ENCODE measurements at places on chromosomes 11 and 22.

GRCh38 chr11:76724171-76724768 lies 53.7 kb upstream of the LRRC32 start:
- no peak for DNase-seq

DNA sequence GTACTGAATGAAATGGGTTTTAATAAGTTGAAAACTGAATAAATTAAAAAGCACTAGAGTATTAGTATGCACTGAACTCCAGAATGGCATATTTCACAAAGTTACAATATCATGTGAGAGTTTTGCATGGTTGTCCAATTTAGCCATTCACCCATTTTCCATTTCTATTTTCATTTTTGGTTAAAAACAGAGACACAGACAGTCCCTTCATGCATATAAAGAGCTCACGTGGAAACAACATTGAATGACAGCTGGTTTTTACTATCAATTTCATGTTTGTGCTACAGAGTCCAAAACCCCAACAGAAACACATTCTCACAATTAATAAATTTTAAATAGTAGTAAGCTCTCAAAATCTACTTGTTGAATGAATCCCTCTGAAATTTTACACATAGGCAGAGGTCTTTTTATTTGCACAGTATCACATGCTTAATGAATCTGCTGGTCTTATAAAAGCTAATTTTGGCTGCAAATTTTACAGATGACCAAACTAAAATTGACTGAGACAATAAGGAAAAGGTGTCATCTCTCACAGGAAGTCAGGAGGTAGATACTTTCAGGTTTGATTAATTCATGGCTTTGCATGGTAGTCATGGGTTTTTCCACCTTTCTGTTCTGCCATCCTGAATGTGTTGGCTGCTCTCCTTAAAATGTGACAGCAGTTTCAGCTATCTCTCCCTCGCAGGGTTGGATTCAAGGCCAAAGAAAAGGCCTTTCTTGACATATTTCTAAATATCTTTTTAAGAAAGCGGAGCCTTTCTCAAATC lies 20.6 kb upstream of the DDI1 start:
- no peak for DNase-seq

GRCh38 chr11:29163231-29163630 lies 853.6 kb downstream of the KCNA4 start:
- DNase-seq: no peak

DNA sequence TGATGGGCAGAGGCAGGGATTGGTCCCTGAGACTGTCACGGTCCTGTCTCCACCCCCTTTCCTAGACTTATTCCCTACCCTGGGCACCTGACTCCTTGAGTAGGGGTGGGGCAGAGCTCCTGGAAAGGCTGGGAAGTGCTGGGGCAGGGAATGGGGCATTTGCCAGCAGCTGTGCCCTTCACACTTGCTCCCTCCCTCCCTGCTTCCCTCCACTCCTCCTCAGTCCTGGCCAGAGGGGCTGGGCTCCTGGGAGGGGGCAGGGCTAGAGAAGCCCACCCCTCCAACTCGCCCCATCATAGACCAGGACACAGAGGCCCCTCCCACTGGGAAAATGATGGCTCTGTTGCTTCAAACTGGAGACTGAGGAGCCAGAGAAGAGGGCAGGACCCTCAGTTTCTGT lies 11.6 kb downstream of the SCN2B start:
- DNase-seq: no peak

- peak; percentile 41 for DNase-seq
Measured at GRCh38 chr11:93740730-93741093, 583 bp downstream of the TAF1D start.

DNA sequence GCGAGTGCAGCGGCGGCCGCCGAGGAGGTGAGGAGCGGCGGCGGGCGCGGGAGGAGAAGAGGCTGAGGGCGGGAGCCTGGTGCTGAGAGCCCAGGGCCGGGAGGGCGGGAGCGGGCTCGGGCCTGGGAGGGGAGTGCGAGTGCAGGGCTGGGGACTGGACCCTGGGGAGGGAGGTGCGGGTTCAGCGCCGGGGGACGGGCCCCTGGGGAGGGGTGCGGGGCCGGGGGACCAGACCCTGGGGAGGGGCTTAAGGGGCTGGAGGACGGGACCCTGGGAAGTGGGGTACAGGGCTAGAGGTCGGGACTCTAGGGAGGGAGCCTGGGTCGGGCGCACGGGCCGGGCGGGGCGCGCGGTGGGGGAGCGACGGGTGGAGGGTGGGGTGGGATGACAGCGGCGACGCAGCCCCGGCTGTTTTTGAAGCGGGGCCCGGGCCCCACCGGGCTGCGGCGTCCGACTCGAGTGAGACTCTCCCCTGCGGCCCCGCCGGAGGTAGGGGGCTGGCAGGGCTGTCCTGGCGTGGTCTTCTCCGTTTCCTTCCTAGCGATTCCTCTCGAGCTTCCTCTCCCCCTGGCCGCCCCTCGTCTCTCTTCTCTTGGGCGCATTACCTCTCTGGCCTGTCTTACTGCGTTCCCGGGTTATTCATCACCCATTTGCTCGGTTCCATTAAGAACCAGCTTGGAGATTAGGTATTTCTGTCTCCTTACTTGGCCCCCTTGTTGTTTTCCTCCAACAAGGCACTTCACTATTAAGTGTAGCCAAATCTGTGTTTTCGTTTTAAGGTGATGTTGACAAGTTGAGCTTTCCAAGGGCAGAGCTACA lies 754 bp downstream of the NUP50 start:
- DNase-seq: no peak

- DNase-seq: no peak
Measured at GRCh38 chr22:50153056-50153755, 17.3 kb upstream of the PANX2 start.

DNA sequence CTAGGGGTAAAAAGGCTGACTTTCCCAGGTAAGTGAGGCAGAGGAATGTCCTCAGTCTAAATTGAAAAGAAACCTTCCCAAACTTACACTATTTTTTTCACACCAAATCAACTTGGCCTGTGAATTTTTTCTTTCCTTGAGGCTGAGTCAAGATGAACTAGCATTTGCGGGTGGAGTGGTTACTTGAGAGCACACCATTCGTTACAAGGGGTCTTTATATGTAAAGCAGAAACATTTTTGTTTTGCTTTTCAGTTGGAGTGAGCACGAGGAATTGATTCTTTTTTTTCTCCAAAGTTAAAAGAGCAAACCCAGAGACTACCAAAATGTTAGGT lies 36.4 kb downstream of the MAML2 start:
- no peak for DNase-seq

GRCh38 chr11:63682066-63683021 lies 1.0 kb downstream of the RTN3 start:
- no peak for DNase-seq

GRCh38 chr11:120781486-120782120 lies 242.3 kb upstream of the TBCEL start:
- DNase-seq: no peak

All from stimulated activated CD8-positive, alpha-beta memory T cell treated with anti-CD3 and anti-CD28 coated beads, Interleukin-2, amount 100 ng/mL, for 48 hours (primary cell).